Epithelial cell of esophagus (primary cell): ENCODE measurements at places on chromosomes 6 and 20.

- peak; percentile 63 for DNase-seq
Observed at GRCh38 chr6:3797231-3798054, 45.9 kb upstream of the PXDC1 start.

- no peak for DNase-seq
Observed at GRCh38 chr20:37856932-37857660, 45.8 kb upstream of the VSTM2L start.

DNA sequence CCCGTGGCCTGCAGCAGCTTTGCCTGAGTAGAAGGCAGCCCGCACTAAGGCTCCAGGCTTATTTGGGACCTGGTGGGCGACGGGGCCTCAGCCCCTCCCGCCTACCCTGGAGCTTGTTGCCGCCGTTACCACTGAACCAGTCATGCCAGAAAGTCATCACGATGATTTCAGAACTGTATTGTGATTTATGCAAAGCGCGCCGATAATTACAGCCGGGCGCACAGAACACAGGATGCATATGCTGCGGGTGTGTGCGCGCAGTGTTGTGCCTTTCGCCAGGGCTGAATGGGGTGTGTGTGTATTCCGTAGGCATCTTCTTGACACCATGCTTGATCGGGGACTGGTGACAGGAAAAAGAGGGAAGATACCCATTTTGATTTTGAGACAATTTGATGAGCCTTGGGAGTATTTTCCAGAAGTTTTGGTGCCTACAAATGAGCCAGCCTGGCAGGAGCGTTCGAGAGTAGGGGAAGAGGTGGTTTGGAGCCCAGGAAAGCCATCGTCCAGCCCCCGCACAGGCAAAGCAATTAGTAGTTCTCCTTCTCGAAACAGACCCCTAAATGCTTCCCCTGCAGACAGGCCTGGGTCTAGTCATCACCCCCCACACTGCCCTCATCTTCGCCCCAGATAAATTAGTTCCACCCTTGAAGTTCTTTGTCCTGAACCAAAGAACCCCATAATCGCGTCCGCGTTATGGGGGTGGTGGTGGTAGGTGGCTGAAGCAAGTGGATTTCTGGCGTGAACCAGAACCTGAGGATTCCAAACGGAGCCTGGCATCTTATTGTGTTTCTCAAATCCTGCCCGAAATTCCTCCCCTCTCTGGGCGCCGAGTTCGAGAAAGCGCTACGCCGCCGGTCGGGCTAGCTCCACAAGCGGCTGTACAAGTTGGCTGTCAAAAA lies 1.9 kb upstream of the NR2E1 start:
- peak; percentile 64 for DNase-seq

- no peak for DNase-seq
Observed at GRCh38 chr6:2608503-2608902, 142.2 kb downstream of the MYLK4 start.

DNA sequence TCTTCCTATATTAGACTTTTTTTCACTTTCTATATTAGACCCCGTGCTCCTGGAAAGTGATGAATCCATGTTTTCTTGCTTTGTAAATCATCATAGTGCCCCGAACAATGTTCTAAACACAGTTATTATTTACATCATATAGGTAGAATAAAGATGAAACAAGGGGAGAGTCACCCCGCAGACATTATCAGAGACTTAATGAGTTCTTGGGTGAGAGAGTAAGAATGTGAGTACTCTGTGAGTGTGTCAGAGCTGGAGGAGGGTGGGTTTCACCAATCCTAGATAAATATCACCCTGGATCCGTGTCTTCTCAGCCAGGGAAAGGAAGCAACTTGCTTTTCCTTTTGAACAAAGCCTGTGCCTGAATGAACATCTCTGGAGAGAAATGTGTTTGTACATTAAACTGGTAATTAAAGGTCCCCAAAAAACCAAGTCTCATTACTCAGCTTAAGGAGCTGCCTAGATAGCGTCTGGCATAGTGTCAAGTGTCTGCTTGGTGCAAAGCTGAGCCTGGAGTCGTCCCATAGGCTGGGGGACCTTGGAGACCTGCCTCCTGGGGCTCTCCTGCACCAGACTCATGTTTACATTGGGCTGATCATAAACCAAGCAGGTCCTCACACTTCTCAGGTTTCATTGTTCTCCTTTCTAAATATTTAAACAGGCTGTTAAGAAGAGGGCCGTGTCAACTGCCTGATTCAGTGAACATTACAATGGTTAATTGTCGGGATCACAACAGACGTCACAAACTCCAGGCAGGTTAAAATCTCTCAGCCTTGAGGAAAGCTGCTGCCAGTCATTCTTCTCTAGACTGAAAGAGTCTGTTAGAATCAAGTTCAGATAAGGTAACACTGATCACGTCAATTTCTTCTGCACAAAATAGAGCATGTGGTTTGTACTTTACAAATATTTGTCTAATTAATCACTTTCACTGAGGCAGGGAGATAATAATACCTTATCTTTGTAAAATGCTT lies 179.7 kb upstream of the MYLIP start:
- DNase-seq = peak; percentile 58

DNA sequence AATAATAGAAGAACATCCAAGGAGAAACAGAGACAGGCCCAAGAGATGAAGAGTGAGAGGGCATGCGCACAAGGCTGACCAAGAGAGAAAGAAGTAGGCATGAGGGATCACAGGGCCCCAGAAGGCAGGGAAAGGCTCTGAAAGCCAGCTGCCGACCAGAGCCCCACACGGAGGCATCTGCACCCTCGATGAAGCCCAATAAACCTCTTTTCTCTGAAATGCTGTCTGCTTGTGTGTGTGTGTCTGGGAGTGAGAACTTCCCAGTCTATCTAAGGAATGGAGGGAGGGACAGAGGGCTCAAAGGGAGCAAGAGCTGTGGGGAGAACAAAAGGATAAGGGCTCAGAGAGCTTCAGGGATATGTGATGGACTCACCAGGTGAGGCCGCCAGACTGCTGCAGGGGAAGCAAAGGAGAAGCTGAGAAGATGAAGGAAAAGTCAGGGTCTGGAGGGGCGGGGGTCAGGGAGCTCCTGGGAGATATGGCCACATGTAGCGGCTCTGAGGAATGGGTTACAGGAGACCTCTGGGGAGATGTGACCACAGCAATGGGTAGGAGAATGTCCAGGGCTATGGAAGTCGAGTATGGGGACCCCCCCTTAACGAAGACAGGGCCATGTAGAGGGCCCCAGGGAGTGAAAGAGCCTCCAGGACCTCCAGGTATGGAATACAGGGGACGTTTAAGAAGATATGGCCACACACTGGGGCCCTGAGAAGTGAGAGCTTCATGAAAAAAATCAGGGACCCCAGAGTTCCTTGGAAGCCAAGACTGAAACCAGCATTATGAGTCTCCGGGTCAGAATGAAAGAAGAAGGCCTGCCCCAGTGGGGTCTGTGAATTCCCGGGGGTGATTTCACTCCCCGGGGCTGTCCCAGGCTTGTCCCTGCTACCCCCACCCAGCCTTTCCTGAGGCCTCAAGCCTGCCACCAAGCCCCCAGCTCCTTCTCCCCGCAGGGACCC lies 981 bp upstream of the TNF start:
- no peak for DNase-seq

- DNase-seq = no peak
Observed at GRCh38 chr6:3162067-3162497, 4.7 kb upstream of the TUBB2A start.

- DNase-seq = no peak
Observed at GRCh38 chr6:155274106-155274505, 10.3 kb downstream of the CLDN20 start.

- peak; percentile 79 for DNase-seq
Observed at GRCh38 chr20:36544134-36545018, 3.1 kb downstream of the MYL9 start.

GRCh38 chr6:140178935-140179334 lies 804.5 kb upstream of the CITED2 start:
- peak; percentile 42 for DNase-seq

DNA sequence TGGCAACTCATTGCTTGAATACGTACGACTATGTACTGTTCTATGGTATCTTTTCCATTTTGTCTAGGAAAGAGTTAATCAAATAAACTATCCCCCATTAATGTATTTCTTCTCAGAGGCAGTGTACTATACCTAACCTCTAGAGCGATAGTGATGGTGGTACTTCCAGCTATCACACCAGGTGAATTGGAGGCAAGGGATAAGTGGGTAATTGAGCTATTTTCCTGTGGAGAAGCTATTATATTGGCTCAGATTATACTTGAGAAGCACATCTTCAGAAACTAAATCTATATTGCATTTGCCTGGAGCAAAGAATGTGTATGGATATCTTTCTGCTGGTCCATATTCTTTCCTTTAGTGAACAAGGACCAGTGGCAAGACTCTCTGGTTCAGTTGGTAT lies 430.7 kb upstream of the KHDRBS2 start:
- no peak for DNase-seq

DNA sequence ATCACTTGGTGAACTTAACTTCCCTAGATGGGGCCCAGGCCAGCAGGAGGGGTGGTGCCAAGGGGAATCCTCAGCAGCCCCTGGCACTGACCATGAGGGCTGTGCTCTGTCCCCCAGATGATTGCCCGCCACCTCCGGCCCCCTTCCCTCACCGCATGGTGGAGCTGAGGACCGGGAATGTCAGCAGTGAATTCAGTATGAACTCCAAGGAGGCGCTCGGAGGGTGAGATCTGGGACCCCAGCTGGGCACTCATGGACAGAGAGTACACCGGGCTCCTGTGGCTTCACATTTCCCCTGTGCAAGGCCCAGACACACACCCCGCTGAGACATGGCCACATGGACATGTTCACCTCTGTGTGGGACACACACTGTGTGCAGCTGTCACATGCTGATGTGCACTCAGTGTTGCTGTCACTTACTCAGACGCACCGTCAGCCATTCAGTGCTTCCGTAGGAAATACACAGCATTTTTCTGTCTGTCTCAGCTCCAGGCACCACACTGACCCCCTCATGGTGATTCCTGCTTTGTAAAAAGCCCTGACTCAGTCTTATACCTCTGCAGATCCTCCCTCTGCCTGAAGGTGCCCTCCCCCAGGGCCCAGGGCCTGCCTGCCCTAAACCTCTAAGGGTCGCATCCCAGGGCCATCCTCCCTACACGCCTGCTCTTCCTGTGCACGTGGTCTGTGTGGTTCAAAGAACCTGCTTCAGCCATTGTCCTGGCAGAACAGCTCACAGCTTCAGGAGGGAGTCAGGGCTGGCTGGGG lies 4.4 kb downstream of the MYLK2 start:
- DNase-seq = no peak

DNA sequence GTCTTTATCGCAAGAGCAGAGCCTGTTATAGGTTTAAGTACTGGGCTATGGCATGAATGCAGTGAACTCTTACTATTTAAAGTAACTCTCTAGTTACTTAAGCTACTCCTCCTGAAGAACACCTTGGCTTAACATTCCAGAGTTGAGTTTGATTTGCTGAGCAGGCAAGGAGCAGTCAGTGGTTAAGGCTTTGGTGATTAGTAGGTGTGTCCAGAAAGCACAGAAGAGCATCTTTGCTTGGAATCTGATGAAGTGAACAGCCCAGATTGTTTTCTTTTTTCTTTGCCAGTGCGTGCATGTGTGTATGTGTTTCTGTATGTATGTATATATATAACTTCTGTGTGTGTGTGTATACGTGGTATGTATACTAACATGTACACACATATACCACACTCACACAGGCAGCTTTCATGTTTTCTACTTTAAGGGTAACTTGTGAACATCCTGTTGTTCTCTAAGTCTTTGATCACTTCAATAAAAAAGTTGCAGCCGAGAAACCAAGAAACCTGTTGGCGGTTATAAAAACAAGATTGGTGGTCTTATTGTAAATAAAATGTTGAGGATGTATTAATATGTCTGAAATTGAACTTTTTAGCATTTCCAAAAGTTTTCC lies 56.2 kb upstream of the TULP4 start:
- DNase-seq = no peak

- DNase-seq = no peak
Observed at GRCh38 chr6:159059885-159060506, 15.2 kb upstream of the TAGAP start.

GRCh38 chr6:115592025-115592424 lies 468.7 kb downstream of the FRK start:
- DNase-seq = peak; percentile 18

DNA sequence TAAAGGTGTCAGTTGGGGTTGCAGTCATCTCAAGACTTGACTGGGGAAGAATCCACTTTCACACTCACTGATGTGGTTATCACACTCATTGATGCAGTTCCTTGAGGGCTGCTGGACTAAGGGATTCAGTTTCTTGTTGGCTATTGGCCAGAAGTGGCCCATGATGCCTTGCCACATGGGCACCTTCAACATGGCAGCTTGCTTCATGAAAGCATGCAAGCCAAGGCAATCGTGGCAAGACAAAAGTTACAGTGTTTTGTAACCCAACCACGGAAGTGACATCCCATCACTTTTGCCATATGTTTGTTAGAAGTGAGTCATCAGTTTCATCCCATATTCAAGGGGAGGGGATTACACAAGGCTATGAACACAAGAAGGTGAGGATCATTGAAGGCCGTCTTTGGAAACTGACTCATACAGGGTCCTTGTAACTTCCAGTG lies 3.8 kb upstream of the RANBP9 start:
- DNase-seq = peak; percentile 78

GRCh38 chr6:156657296-156657695 lies 119.9 kb upstream of the ARID1B start:
- DNase-seq = no peak

- DNase-seq = no peak
Observed at GRCh38 chr20:24978513-24978912, 14.0 kb downstream of the APMAP start.

DNA sequence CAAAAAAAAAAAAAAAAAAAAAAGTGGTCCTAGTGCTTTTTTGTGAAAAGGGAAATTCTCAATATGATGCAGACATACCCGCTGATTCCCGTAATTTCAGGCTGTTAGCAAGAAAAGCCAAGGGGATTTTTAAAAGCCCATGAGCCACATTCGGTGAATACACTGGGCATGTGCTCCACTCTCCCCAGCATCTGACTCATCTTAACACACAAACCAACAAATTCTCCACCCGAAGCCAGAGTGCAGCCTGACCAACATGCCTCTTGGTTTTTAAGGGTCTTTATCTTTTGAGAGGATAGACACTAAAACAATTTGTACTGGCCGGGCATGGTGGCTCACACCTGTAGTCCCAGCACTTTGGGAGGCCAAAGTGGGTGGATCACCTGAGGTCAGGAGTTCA lies 45.5 kb upstream of the CD83 start:
- DNase-seq = peak; percentile 19
